Dorsolateral prefrontal cortex (tissue), 122 donors: ENCODE measurements at places on chromosomes 16 and 17.

DNA sequence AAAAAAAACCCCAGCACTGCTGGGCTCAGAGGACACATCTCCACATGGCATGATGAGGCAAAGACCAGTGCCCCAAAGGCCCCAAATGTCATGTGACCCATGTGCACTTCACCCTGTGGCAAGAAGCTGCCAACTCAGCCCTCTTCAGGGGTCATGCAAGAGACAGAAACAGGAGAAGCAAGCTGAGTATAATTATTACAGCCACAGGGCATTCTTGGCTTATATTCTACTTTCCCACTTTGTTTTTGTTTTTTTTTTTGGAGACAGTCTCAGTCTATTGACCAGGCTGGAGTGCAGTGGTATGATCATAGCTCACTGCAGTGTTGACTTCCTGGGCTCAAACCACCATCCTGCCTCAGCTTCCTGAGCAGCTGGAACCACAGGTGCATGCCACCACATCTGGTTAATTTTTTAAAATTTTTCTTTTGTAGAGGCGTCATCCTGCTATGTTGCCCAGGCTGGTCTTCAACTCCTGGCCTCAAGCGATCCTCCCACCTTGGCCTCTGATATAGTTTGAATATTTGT is 32.7 kb upstream of the LITAF start:
- no peak for DNase-seq

- no peak for DNase-seq
These were observed 69.2 kb upstream of the KIFC3 start for GRCh38 chr16:57871456-57871855.

DNA sequence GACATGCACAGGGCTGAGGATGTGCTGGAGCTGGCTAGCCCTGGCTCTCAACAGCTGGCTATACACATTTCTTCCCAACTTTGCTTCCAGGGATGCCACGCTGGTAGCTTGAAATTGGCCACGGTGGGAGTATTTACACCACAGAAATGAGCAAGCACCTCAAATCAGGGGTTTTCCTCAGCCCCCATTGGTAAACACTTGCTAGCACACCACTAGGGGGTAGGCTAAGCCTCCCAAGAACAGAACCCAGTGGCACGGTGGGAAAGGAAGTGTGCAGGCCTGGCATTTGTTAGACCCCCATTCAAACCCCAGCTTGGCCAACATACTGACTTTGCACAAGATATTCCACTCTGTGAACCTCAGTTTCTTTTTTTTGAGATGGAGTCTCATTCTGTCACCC is 12.9 kb downstream of the DRC3 start:
- DNase-seq = no peak

DNA sequence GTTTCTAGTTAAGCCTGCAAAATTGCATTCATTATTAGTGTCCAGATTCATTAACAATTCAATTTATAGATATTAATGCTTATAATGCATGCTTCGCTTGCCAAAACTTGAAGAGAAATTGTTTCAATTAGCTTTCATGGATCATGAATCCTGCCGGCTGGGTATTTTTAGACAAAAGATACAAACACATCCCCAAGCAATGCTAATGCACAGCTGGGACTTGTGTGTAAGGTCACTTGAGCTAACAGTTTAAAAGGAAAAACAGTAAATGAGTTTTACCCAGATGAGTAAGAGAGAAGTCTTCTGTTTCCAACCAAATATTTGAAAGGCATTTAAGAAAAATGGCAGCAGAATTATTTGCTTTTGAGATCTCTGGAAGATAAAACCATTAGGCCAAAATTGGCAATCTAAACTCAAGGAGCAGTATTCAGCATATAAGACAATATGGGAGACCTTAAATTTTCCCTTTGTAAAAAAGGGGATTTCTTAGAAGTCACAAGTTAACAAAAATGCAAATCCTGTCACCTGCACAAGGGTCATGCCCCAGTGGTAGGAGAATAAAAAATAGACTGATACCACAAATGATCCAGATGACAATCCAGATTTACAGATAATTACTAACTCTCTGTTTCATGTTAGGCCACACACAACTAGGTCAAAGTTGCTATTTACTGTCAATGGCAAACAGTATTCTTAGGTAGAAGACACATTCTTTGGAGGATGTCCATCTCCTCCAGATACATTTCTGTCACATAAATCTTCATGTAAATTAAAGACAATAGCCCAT is 418.4 kb upstream of the PMFBP1 start:
- DNase-seq = no peak

- no peak for DNase-seq
These were observed 71.6 kb downstream of the WIPI1 start for GRCh38 chr17:68385490-68386215.

- DNase-seq = no peak
These were observed 290.6 kb upstream of the CCL2 start for GRCh38 chr17:33964344-33964979.

- DNase-seq = no peak
These were observed 22.9 kb downstream of the GNPTG start for GRCh38 chr16:1374418-1375297.
